ENCODE measurements at places on chromosomes 11 and 22.

DNA sequence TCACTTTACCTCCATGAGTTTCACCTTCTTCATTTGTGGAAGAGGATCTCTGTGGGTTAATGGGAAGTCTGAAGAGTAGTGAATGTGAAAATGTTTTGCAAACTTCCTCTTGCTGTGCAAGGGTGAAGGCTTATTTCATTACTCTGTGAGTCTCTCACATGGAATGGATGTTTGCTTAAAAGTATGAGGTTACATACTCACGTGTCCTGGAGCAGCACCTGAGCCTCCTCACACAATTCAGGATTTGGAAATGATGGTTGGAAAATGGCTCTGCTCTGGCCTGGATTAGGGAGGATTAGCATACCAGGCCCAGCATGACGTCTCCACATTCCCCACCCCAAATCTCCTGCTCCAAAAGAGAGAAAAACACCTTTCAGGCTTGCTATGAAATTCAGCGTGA is 4.8 kb downstream of the GRAMD1B start:
- DNase-seq, result no peak

- no peak for DNase-seq
Observed at GRCh38 chr22:26690654-26691376, 33.4 kb downstream of the MIAT start.

DNA sequence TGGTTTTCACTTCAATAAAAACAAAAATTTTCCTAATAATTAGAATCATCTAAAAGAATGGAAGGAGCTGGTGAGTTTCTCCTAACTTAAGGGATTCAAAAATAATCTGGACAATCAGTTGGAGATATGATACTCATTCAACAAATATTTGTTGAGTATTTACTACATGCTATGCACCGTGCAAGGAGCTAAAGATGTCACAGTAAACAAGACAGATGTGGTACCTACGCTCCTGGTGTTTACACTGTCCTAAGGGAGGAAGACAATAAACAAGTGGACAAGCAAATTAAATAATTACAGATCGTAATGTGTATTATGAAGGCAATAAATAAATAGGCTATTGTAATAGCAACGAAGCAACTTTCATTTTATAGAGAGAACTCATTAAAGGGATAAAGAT is 9.9 kb upstream of the SPON1 start:
- DNase-seq, result no peak

GRCh38 chr11:131918663-131919062 is 548.2 kb downstream of the NTM start:
- no peak for DNase-seq

- DNase-seq, result peak; percentile 61
Observed at GRCh38 chr22:37457093-37457893, 28.9 kb downstream of the MFNG start.

- DNase-seq, result no peak
Observed at GRCh38 chr22:45397806-45398205, 15.6 kb downstream of the SMC1B start.

- DNase-seq, result no peak
Observed at GRCh38 chr11:17958446-17958845, 54.4 kb downstream of the SERGEF start.

DNA sequence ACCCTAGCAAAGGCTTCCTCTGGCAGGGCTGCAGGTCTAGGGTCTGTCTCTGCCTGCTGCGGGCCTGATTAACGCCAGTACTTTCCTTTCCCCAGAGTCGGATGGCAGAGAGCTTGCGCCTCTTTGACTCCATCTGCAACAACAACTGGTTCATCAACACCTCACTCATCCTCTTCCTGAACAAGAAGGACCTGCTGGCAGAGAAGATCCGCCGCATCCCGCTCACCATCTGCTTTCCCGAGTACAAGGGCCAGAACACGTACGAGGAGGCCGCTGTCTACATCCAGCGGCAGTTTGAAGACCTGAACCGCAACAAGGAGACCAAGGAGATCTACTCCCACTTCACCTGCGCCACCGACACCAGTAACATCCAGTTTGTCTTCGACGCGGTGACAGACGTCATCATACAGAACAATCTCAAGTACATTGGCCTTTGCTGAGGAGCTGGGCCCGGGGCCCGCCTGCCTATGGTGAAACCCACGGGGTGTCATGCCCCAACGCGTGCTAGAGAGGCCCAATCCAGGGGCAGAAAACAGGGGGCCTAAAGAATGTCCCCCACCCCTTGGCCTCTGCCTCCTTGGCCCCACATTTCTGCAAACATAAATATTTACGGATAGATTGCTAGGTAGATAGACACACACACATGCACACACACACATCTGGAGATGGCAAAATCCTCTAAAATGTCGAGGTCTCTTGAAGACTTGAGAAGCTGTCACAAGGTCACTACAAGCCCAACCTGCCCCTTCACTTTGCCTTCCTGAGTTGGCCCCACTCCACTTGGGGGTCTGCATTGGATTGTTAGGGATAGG is 18.6 kb downstream of the RSPH14 start:
- DNase-seq, result no peak

- DNase-seq, result no peak
Observed at GRCh38 chr11:33920838-33921613, 29.1 kb upstream of the LMO2 start.

DNA sequence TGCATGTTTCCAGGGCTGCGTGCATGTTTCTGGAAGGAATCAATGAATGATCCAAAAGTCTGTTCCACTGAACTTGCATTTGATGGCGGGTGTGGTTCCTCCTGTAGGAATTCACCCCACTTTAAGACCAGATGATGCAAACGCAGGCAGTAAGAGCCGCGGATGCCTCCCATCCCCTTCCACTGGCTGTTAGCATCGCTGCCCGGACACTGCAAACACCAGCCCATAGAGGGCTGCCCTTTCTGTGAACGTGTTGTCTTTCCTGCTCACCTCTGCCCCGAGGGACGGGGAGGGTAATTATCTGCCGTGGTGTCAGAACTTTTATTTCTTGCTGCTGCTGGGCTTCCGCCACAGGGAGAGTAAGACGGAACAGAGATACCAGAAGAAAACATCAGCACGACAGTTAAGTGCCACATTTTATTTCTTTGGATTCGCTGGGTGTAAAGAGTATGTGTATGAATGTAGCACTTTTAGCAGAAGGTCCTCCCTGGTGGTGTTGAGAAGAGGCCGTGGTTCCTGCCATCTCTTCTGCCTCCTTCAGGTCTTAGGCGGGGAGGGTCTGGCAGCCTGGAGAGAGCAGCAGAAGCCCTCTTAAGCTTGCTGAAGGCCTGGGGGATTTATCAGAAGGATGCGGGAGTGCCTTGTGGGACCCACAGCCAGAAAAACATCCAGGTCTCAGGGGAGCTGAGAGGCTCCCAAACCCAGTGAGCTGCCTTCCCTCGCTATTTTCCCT is 53.2 kb upstream of the NECTIN1 start:
- no peak for DNase-seq

- DNase-seq, result no peak
Observed at GRCh38 chr11:69819541-69820070, 390 bp upstream of the FGF3 start.

DNA sequence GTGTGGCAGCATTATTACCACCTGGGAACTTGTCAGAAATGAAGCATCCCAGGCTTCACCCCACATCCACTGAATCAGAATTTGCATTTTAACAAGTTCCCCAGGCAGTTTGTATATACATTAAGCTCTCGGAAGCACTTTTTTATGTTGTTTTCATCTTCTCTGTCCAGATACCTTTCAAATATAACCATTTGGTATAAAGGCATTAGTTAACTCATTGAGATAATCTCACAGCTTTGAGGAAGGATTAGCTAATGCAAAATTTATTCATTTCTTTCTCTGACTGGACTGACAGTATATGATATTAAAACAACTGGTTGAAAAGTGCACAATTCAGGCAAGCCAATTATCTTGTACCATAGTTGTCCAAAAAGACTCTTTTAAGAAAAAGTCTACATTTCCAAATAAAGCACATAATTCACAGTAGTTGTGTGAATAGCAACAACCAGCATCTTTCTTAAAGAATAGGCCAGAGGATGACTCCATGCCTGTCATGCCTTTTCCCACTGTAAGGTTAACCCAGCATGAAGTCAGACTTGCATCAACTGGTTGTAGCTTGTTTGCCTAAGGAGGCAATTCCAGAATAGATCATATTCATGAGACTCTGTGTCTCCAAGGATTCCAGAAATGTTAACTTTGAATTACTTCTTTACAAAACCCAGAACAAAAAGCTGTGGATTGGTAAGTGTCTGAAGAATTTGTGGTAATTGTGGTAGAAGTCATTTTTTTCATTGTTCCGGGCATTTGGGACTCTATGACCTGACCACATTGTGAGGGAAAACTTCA is 254.3 kb upstream of the SESN3 start:
- DNase-seq, result no peak

GRCh38 chr11:132008226-132008625 is 637.8 kb downstream of the NTM start:
- DNase-seq, result no peak

DNA sequence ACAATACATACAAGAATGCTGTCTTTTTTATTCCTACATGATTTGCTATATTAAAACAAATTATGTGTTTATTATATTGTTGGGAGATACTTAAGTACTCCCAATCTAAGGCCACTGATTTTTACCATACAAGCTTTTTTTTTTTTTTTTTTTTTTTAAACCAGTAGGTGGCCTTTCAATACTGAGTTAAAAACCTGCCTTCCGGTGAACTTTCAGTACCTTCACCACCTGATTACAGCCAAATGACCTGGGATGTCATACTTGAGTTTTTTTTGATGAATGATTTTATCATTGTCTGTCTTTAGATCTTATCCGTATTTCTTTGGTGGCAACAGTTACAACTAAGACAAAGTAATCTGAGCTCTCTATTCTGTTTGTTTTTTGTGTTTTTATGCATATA is 94.0 kb upstream of the FOLH1 start:
- no peak for DNase-seq

DNA sequence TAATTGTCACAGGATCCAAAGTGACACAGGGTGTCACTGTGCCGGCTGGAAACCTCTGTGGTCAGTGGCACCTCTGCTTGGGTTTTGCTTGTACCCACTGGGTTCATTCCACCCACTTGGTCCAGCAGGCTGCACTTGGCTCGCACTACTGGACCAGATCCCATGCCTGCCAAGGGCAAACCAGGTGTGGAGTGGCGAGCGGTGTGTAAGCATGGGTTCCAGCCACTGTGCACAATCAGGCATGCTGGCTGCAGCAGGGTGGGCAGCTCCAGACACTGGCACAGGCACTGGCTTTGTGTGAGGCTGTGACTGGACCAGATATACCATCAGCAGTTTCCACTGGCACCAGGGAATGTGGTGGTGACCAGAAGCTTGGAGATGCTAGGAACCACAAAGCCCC is 261.4 kb downstream of the KCNA4 start:
- no peak for DNase-seq

- DNase-seq, result no peak
Observed at GRCh38 chr11:2995031-2995561, 3.0 kb upstream of the NAP1L4 start.

GRCh38 chr22:43053176-43053575 is 36.0 kb downstream of the TTLL1 start:
- DNase-seq, result no peak

GRCh38 chr11:64796047-64796756 is 6.8 kb downstream of the MAP4K2 start:
- DNase-seq, result no peak

- no peak for DNase-seq
Observed at GRCh38 chr11:72493426-72494108, 59.2 kb upstream of the CLPB start.

- no peak for DNase-seq
Observed at GRCh38 chr11:110141812-110142211, 48.6 kb downstream of the ZC3H12C start.

DNA sequence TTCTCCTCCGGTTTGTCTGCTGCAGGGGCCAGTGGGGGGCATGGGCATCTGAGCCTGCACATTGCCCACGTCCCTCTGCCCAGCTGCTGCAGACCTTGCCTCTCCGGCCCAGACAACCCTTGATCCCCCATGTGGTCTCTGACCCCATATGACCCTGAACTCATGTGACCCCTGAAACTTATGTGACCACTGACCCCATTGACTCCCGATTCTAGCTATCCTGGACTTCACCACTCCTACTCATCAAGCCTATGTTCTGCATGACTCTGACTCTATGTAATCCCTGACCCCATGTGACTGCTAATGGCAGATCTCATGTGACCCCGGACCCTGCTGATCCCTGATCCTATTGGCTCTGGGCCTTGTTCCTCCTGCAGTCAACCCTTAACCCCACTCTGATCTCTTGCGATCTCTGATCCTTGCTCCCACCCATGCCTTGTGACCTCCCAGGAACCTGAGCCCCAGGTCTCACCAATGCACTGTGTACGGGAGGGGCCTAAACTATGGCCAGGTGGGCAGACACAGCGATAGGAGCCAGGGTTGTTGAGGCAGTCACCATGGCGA is 5.7 kb downstream of the LTBP3 start:
- DNase-seq, result no peak

- DNase-seq, result no peak
Observed at GRCh38 chr11:69290806-69291205, 3.1 kb upstream of the MYEOV start.

DNA sequence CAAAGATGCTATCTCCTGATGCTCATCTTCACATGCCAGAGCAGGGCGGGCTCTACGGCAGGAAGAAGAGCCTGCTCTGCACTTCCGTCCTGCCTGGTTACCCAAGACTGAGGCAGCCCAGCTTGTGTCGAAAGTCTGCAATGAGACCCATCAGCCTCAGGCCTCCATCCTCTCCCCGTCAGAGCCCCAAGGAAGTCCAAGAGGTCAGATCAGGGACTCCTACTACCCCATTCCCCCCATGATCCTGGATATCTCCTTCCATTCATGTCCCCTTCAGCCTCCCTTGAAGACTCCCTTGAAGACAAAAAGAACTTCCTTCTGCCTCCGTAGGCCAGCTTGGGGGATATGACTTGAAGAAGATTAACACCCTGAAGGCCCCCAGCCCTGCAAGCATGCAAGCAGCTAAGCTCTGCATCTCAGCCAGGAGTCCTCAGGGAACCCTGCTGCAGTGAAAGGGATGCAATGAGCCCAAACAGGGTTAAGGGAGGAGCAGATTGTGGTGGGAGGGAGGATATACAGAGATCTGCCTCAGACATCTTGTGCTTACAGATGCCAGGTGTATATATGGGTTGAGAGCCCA is 85.6 kb downstream of the TRIM29 start:
- no peak for DNase-seq

DNA sequence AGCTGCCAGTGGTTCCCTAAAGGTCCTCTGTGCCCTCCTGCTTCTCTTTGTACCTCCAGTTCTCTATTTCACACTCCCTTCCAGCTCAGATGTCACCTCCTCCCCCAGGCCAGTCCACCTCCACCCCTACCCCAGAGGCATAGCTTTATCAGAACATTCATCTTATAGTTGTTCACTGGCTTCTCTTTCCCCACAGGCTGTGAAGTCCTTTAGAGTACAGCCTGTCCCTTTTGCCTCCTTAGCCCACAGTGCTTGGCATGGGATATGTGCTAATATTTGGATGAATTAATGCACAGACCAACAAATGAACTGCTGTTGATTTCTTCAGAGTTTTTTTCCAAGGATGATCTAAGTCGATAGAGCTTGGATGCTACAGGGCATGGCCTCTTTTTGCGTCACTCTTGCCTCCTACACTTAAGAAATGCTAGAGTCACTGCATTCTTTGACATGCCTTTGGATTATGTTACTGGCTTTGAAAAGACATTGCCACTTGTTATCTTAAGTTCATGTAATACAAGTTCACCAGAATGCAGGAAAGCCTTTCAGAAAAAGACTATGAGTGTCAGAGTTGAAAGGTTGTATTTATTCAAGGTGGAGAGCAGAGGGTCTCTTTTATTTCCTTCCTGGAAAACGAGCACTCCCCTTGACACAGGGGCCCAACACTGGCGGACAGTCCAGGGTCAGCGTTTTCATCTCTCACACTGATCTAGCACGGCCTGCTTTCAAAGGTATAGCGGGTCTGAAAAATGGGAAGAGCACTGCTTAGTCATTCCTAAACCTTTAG is 75.7 kb downstream of the PISD start:
- no peak for DNase-seq

- no peak for DNase-seq
Observed at GRCh38 chr11:2827256-2827655, 58.3 kb downstream of the CDKN1C start.
